ENCODE measurements at places on chromosomes 16 and 17.

GRCh38 chr16:52993179-52993578 is 59.5 kb downstream of the CHD9NB start:
- DNase-seq, result no peak

GRCh38 chr16:7303052-7303610 is 29.5 kb upstream of the RBFOX1 start:
- DNase-seq, result peak; percentile 73

DNA sequence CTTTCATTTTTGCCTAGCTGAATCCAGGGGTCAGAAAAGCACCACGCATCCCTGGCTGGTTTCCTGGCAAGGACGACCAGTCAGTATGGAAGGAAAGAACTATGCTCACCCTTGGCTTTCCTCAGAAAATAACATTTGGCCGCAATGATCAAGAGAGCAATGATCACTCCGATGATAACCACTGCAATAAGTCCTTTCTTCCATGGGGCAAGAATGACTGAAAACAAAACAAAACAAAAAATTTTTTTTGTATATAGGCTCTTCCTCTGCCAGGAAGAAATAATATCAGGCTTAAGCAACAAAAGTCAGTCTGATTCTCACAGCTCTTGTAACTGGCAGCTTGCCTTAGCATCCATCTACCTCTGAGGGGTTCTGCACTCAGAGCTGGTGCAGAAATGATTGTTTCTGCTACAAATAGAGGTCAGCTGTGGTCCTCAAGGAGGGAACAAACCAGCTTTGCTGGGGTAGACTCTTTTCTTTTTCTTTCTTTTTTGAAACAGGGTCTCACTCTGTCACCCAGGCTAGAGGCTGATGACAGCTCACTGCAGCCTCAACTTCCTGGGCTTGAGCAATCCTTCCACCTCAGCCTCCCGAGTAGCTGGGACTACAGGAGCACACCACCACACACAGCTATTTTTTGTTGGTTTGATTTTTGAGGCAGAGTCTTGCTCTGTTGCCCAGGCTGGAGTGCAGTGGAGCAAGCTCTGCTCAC is 35.7 kb downstream of the PECAM1 start:
- DNase-seq, result no peak

- no peak for DNase-seq
These were observed 23.4 kb downstream of the MYH8 start for GRCh38 chr17:10398352-10398751.

DNA sequence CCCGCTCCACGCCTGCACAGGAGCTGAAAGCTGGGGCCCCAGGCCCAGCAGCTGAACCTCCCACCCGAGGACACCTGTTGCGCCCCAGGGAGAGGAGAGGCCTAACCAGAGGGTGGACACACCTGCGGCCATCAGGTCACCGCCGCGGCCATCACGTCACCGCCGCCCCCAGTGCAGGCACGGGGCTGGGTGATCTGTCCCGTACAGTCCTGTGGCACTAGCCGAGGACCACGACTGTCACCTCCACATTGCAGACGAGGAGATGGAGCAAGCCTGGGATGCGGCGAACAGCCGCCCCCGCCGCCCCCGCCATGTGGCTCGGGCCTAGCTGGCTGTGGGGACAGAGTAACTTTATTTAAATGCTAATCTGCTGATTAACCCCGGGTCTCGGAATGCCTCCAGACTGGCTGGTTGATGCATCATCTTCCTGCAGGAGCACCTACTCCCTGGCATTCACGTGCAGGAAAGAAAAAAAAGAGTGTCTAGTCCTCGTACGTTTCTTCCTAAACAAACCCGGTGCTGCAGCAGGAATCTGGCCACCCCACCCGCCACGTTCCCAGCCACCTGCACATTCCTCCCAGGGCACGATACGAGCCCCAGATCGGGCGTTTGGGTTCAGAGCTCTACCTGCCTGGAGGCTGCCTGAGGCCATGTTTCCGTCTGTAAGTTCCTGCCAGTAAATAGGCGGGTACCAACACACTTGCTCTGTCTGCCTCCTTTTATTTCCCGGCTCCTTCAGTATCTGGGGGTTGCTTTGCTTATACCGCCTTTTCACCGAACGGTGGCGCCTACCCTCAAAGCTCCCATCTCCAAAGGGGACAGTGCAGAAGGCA is 29.9 kb downstream of the PIEZO1 start:
- DNase-seq, result no peak

DNA sequence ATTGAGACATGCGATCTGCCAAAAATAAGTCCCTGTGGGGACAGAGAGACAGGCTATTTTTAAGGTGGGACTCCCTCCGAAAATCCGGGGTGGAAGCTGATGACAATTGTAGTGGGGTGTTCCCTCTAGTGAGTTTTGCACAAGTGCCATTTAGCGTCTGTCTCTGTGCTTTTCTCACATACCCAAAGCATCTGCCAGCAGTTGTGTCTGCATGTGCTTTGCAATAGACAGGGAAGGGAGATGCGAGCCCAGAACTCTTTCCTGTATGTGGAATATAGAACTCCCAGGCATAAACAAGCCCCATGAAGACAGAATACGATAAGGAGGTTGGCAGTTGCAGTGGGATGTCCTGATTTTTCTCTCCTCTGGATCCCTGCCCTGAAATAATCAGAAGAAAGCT is 282.7 kb upstream of the XYLT1 start:
- DNase-seq, result no peak

- no peak for DNase-seq
These were observed 83.3 kb upstream of the GPRC5B start for GRCh38 chr16:19967963-19968362.
